ENCODE measurements at places on chromosomes 2 and 18.

DNA sequence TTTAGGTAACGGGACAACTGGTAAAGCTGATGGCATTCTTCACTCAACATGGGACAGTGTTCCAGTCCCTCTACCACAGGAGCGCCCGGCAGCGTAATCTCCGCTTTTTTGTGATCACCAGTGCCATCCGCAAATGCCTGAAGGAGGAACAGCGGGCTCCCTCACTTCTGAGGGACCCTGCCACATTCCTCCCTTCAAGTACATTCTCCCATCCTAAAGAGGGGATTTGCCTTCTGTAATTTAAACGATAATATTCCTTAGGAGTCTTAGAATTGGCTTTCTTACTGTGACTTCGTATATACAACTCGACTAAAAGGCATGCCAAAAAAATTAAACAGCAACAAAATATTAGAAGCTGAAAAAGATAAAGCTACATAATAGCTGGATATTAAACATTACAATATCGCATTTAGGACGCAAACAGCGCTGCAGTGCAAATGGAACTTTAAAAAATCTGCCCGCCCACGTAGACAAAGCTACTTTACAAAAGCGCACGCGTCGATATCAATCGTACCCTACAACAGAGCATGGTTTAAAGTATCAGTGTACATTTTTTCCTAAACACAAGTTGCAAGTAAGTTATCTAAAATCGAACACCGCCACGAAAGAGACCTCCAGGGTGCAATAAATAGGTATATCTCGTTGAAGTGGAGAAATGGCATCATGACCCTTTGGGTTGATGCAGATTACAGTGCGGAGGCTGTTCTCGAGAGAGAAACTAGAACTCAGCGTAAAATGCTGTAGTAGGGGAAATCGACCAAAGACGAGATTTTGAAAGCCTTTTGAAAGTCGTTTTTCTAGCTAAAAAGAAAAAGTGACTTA is 2.3 kb upstream of the VSNL1 start:
- no peak for DNase-seq

GRCh38 chr18:76121011-76121410 is 374.0 kb downstream of the ZNF516 start:
- DNase-seq: no peak

DNA sequence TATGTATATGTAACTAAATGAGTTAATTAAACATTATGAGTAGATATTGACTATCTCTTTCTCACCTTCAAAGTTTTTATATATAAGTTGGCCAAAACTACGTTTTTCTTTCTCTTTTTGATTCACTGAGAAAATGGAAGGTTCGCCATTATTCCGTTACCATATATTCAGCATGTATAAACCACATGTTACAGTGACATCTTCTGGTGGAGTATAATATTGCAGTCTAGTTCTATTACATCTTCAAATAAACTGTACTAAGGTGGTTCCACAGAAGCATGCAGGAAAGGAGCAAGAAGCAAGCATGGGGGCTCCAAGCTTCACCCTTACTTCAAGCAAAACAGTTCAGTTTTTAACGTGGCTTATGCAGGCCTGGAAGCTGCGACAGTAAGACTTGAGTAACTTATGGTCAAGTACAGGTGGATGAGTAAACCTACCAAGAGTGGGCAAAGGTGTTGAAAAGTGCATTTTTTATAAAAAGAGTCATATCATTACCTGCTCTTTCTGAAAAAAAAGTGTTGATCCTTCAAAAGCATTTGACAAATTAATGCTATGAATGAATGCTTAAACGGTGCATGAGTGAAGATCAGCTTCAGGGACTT is 129.8 kb upstream of the RAB6C start:
- DNase-seq: no peak

- DNase-seq: no peak
Observed at GRCh38 chr2:228426502-228427216, 245.2 kb upstream of the SPHKAP start.

DNA sequence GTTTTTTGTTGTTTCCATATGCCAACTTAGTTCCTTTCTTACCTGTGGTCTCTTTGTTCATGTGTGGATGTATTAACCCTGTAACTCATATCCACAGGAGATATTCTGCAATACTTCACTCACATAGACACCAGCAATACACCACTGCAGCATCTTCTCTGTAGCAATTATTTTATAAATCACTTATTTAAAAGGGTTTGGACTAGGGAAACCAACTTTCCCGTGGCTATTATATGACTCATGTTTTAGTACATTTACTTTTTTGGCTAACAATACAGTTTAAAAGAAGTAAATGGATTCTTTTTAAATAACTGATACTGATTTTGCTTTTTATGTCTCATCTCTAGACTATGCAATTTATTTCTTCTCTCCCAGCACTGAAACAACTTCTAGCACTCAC is 488.9 kb downstream of the MBD2 start:
- DNase-seq: no peak

DNA sequence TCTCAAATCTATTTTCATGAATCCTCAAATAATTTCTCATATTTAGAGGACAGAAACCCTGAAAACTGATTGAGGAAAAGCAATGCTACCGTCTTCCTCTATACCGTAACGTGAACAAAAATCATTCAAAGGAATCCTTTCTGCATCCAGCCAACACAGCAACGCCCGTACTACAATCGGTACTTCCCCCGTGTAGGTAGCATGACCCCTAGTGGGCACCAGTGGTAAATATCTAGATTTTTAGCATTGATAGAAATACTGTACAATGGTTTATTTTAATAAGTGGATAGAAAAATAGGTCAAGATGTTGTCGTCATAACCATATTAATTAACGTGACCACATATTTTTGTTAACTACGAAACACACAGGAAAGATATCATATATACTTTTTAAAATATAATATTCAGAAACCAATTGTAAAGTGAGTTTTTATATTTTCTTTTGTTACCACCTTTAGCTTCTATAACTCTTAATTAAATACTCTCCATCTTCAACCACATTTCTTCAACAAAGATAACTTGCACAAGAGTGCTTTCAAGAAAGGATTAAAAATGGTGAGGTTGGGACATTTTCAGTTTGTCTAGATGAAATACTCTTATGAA is 194.1 kb downstream of the SS18 start:
- DNase-seq: no peak

DNA sequence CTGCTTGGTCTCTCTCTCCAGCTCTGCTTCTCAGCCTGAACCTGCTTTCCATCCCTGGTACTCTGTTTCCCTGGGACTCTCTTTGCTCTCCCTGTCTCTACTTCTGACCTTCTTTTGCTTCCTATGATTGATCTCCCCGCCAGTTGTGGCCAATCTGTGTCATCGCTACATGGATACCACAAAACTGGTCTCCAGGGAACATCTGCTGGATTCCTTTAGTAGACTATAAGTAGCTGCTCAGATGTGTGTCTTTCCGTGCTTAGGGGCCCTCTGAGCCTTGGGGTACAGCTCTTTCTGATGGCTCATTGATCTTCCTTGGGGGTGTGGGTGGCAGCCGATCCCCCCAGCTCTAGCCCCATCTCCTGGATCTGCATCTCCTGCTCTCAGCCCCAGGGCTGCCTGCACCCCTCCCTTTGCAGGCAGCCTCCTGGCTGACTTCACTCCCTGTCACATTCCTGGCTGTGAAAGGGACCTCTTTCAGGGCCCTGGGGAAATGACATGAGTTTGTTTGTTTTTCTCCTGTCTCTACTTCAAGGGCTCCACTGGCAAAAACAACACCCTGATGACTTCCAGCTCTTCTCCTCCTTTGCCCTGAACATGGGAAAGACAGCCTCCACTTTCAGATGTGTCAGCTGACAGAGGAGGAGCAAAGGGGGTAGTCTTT is 333.7 kb downstream of the CYP26B1 start:
- no peak for DNase-seq

GRCh38 chr18:79625195-79625923 is 54.2 kb upstream of the CTDP1 start:
- no peak for DNase-seq

- no peak for DNase-seq
Observed at GRCh38 chr2:64838817-64839216, 150.4 kb upstream of the SLC1A4 start.

GRCh38 chr2:172234716-172235691 is 132.3 kb upstream of the DLX2 start:
- DNase-seq: no peak

DNA sequence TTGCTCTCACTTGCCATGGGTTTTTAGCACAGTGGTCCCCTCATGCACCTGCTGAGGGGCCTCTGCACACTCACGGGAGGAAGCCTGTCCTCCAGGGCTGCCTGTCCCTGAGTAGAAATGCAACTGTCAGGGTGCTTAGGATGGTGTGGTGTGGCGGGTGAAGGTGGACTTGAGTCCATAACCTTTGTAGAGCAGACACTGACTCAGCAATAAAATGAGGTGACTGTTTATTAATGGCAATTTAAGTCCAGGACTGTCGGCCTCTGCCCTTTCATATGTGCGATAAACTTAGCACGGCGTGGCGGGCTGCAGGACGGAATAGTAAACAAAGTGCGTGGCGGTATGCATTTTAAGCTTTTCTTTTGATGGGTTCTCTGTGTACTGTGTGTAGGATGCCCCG is 188.2 kb downstream of the LDLRAD4 start:
- no peak for DNase-seq

DNA sequence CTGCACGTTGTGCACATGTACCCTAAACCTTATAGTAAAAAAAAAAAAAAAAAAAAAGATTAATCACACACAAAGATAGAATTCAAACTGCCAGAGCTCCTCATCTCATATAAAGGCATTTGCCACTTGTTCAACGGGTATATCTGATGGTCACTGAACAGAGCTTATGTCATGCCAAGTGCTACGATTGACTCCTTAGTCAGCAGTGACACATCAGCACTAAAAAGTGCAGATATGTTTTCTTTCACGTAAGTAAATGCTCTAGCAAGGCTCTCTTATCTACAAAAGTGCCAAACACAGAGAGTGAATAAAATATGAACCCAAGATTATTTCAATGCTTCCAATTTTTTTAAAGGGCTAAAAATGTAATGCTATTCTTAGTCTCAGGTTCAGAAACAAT is 1.1 kb downstream of the LMAN1 start:
- DNase-seq: no peak

DNA sequence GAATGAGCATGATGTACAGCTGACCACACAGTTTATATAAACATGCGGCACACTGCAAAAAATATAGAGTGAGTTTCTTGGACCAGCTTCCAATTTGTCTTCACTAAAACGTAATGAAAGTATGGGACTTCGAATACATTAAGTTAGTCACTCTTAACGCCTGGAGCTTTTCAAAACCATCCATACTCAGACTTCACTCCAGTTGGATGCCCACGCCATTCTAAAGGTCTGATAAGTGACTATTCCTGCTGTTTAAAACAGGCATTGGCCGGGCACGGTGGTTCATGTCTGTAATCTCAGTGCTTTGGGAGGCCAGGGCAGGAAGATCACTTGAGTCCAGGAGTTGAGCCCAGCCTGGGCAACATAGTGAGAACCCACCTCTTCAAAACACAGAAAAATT is 84.6 kb downstream of the MYL12B start:
- no peak for DNase-seq

DNA sequence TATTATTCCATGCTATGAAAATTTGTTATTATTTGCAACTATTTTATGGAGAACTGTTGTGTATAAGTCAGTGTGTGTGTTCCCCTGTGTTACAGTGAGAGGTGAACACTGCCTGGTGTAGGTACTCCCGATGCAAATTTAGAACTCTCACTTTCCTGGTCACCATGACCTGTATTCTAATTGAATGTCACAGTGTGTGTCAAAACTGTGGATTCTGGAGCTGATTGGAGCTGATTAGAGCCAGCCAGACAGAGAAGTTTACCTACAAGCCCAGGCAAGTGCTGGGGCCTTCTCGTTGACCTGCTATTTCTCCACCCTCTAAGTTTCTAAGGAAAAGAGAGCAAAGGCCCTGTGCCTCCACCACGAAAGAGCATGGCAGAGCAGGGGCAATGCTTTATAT is 216.0 kb downstream of the NYAP2 start:
- DNase-seq: no peak

DNA sequence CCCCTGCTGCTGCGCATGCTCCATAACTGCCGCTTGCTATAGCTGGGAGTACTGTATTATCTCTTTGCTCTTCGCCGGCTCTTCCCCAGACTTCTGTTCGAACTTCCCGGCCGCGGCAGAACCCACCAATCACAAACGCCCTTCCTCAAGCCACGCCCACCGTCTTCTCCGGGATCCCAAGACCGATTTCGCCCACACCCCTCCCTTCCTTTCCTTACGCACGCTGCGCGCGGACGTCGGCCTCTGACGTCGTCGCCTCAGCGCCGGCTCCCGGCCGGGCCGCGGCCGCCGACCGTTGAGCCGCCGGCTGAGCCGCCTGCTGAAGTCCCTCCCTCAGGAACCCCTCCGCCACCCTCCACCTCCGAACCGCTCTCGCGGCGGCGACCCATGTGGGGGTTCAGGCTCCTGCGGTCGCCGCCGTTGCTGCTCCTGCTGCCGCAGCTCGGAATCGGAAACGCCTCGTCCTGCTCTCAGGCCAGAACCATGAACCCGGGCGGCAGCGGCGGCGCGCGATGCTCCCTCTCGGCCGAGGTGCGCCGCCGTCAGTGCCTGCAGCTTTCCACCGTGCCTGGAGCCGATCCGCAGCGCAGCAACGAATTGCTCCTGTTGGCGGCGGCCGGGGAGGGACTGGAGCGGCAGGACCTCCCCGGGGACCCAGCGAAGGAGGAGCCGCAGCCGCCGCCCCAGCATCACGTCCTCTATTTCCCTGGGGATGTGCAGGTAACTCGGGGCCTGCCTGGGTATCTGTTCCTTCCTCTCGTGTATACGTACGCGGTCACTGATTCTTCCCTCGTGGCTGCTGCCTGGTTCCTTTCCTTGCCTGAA is at the start of gene C2orf69:
TSS of gene C2orf69 (plus strand) at position 242 of the 825 bp plus-strand sequence. CDS start at position 388, 146 bp downstream.
- DNase-seq: peak; percentile 77

DNA sequence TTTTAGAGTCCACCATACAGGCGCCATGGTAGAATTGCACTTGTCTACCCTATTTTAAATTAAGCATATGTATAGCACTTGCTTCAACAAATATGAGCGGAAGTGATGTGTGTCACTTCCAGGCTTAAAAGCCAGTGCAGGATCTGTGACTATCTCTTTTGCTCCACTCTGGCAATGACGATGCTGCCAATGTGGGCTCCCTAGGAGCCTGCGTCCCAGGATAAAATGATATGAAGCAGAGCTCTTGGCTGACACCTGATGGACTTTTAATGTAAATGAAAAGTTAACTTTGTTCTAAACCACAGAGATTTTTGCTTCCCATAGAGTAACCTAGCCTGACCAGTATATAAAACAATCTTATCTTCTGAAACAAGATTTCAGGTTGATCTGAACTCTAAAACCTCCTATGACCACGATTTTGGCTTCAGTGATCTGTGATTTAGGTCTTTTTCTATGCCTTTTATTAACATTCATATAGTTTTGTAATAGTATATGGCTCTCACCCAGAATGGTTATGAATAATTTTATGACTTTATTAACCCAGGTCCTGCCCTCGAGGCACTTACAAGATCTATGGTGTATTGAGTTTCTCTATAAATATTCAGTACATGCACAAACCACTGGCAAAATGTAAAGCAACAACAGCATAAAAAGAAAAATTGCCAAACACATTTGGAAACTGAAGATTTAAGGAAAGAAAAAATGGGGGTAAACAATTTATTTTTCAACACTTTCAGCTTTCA is 422.5 kb upstream of the PIK3C3 start:
- no peak for DNase-seq

DNA sequence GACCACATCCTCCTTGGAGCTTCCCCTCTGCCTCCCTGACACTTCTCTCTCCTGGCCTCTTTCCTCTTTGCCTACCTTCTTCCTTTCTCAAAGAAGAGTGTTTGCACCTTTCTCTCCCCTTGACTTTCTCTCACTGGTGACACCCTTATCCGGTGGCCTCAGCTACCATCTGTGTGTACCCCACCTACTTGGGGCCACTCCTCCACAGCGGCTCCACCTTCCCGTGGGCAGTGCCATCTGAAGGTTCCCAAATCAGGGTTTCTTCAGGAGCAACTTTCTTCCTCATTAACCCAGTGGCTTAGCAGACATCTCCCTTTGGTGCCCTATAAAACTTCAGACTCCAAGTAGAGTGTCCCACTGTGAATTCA is 5.3 kb upstream of the NCL start:
- DNase-seq: no peak
